ENCODE measurements at places on chromosomes 1 and 21.
A peak's percentile ranks its signal among the peaks of the same experiment; 100 is the strongest.

DNA sequence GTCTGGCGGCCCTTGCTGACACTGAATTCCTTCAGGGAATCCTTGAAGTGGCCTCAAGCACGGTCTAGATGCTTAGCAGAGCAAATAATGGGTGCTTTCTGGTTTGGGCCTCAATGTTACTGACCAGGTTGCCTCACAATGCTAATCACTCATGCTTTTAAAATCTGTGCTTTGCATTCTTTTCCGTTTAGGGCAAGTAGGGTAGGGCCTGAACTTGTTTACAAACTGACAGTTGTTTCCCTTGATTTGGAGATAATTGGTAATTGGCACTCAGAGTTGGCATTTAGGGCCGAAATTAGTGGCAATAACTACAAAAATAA is 1.4 kb downstream of the VPS13D start:
- DNase-seq, result peak; percentile 73

DNA sequence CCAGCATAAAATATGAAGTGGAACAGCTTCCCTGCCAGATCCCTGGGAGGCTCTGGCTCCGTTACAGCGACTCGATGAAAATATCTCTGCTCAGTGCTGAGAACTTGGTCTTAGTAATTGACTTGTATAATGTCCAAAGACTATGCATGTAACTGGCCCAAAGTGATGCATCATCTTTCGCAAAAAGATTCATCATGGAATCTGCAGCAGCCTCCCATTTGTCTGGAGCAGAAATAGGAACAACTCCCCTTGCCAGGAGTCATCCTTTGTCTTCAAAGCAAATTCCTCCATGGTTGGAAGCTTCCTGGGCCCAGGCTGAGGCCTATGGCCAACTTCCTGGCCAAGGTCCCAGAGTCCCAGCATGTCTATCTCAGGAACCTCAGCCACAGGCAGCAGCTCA is 16.9 kb upstream of the SLC6A17 start:
- no peak for DNase-seq

DNA sequence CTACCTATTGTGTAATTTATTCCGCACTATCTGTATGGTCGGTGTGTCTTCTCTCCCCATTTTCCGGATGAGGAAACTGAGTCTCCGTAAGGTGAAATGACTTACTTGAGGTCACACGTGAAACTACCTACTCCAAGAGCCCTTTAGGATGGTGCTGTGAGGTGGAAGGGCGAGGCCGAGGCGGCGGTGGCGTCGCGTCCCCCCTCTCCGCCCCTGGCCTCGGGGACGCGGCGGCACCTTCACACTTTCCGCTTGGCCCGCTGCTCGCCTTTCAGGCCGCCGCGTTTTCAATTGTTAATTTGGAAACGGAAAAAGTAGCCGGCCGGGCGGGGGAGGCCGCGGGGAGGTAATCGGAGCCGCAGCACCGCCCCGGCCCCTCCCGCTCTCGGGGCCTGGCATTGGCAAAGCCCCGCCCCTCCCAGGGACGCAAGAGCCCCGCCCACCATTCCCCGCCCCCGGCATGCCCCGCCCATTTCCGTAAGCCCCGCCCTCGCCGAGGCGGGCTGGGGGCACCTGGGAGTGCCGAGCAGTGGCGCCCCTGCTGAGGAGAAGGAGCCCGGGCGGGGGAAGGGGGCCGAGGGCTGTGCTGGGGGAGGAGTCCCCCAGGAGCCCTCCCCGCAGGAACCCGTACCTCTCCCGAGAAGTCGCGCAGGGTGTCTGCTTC is 18.6 kb downstream of the KCNQ4 start:
- DNase-seq, result peak; percentile 43

- no peak for DNase-seq
These were observed 3.2 kb downstream of the ANGPTL1 start for GRCh38 chr1:178867670-178868069.

- no peak for DNase-seq
These were observed at the start of gene TMOD4 for GRCh38 chr1:151175863-151176262. TMOD4 (minus strand) TSS chr1:151175981; CDS start chr1:151174875, 1,106 bp downstream.

GRCh38 chr1:47190509-47190855 is 646 bp upstream of the PDZK1IP1 start:
- no peak for DNase-seq

DNA sequence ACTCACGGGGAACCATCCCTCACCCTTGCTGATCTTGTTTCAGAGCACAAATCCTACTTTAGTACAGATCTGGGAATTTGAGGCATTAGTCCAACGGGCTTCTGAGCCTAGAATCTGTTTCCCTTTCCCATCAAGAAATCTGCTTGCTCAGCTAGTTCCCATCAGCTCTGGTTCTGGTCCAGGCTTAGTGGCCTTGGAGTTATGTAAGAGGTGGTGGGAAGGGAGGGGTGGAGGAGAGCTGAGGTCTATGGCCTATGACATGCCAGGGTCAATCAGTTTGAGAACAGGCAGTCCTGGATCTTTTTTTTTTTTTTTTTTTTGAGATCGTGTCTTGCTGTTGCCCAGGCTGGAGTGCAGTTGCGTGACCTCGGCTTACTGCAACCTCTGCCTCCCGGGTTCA is 4.1 kb downstream of the GSTM1 start:
- no peak for DNase-seq

GRCh38 chr1:55257958-55258357 is 42.8 kb upstream of the USP24 start:
- DNase-seq, result no peak

GRCh38 chr1:229859026-229859425 is 208.0 kb upstream of the GALNT2 start:
- no peak for DNase-seq

DNA sequence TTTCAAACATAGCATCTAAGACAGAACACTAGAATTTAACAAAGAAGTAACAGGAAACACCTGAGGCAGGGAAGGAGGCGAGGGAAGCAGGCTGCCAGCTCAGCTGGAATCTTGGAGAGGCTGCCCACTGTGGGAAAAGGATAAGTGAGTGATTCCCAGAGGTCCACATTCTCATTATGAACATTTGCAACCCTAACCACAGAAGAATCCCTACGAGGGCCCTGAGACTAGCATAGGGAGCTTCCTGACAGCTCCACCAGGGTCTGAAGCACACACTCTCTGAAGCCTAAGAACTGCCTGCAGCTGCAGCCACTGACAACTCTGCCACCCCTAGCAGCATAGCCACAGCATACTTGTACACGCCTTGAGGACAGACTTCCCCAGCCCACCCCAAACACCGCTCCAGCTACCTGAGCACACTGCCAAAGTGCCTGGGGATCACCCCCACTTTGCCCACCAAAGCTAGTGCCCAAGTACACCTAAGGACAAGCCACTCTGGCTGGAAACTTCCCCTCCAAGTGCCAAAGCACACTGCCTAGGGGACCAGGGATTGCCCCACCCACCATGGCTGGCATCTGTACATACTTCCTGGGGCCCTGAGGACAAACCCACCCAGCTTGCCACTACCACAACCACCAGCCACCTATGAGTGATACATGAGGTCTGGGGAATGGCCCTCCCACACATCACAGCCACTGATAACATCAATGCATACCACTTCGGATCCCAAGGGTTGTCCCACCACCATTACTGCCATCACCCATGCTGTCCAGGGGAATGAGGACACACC is 76.6 kb upstream of the GUCA2A start:
- DNase-seq, result no peak

DNA sequence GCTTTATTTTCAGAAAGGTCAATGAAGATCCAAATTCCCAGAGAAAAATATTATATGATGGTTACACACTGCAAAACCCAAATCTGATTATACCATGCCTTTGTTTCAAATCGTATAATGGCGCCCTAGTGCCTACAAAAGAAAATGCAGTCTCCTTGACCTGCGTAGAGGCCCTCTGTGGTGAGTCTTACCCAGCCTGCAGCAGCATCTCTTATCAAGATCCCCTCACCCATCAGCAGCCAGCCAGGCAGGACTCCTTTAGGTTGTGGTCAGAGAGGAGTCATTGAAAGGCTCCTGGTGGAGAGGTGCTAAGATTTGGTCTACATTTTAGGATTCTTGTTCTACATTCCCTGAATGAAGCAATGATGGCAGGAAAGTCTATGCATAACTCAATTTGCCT is 23.7 kb upstream of the DAB1 start:
- DNase-seq, result no peak

- no peak for DNase-seq
These were observed 38.3 kb upstream of the RGS16 start for GRCh38 chr1:182642461-182642860.

DNA sequence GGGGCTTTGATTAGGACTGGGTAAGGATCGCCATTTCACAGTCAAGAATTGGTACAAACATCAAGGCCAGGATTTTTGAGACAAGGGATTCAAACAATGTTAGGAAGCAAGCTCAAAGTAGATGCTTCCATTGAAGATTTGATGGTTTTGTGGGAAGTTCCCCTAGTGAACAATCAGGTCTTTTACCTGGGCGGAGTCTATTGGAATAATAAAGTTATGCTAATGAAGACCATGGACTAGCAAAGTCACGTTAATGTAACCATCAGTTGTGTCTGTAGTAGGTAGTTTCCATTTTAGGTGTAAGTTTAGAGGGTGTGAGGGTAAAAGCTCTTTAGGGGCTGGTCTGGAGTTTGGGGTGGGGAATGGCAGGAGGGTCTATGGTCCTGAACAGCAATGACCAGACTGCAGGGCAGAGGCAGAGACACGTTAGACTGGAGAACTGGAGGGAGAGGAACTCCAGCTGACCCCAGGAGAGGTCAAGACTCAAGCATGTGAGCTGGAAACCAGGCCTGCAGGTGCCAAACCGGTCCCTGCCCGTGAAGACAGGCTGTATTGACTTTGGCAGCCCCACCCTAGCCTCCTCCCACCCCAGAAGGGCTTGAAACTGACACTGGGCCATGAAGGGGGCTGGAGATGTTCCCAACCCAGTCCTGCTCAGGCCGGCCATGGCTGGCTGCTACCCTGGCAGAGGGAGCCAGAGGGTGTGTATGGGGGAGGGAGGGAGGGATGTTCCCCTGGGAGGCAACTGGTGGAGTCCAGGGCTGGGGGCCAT is 36.0 kb upstream of the GPR37L1 start:
- DNase-seq, result no peak

DNA sequence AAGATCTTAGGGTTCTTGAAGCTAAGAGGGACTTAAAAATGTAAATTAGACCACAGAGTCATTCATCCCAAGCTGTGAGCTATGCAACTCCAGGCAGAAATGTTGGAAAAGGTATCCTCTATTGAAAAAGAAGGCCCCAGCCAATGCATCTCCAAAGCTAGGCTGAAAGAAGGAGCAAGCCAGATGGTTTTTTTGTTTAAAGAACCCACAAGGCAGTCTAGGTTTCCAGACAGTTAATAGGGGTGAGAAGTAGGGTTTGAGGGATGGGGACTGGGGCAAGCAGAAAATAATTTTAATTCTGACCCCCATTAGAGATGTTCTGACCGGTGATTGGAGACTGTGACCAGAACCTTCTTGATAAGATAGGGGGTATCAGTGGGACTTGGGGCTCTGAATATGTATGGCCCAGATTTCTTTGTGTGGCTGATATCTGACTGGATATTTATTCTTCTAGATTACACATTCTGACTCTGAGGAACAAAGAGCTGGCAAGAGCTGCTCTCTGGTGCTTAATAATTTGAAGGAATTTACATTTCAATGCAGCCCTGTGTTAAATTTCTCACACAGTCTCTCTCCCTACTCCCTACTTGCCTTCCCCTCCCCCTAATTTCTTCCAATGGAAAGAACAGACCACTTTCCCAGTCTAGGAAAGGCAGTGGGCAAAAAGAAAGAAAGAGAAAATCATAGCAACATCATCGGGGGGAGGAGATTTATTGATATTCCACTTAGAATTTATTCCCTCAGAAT is 104.9 kb downstream of the NUF2 start:
- no peak for DNase-seq

GRCh38 chr1:231518485-231519034 is 9.9 kb upstream of the TSNAX start:
- no peak for DNase-seq

DNA sequence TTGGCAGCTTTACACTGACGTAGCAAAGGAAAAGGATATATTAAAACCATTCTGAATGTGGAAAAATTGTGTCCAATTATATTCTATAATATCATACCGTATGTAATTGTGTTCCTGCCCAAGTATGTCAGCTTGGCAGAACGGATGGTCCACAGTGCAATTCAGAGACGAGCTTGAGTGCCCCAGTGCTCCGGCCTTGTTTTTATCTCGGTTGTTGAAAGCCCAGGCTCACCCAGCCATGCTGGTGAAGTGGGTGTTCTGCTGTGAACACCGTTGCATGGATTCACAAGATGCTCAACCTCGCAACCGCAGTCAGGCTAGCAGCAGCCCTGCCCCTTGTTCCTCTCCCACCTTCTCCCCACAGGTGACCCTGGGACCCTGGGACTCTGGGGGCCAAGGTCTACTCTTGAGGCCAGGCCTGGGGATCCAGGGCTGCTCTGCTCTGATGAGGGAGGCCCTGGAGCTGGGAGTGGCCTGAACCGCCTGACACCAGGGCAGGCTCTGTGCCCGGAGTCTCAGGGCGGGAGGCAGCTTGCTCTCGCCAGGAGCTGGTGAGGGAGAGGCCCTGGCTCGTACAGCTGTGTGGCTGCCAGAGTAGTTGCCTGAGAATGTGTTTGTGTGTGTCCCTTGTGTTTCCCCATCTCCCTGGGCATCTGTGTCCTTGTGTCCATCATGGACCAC is 11.2 kb downstream of the PTPRF start:
- no peak for DNase-seq

DNA sequence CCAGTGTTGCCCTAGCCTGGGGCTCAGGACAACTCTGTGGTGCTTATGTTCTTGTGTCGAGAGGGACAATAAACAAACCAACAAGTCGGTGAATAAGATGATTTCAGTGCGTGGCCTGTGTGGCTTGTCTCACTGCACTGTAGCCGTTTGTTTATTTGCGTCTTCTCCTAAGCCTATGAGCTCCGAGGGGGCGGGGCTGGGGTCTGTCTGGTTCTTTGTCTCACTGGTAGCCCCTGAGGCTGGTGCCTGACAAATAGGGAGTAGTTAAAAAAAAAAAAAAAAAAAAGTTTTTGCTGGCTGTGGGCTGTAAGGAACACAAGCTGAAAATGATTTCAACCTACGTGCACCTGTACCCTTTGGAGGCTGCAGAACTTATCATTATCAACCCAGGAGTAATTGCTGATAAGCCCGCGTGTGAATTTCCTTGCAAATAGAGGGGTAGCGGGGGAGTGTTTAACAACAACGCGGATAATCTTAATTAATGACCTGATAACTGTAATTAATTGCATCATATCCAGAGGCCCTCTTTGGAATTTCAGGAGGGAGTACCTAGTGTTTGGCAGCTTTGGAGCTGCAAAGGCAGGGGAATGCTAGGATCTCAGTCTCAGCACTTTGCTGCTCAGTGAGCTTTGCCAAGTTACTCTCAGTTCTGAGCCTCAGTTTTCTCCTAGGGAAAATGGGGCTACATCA is 925 bp upstream of the ARHGEF10L start:
- no peak for DNase-seq

DNA sequence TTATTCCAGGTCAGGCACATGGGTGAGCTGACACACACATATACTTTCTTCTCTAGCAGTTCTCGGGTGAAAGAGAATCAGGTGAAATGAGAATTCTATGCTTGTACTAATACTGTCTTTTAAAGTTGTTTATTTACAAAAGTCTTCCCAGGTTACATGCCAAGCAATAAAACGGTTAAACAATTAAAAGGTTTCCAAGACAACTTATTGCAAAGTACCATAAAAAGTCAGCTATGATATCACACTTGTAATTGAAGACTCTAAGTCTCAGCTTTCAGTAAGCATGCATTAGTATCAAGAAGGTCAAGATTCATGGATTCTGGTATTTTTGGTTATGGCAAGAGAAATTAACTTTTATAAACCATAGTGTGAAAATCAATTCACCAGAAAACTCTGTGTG is 171.4 kb downstream of the PDE4B start:
- DNase-seq, result peak; percentile 35
